CD4-positive, alpha-beta T cell treated with Interleukin-10 for 1 hour (primary cell): ENCODE measurements at places on chromosomes 5 and 9.

GRCh38 chr5:38431242-38431853 is 125.1 kb downstream of the LIFR start:
- no peak for DNase-seq

DNA sequence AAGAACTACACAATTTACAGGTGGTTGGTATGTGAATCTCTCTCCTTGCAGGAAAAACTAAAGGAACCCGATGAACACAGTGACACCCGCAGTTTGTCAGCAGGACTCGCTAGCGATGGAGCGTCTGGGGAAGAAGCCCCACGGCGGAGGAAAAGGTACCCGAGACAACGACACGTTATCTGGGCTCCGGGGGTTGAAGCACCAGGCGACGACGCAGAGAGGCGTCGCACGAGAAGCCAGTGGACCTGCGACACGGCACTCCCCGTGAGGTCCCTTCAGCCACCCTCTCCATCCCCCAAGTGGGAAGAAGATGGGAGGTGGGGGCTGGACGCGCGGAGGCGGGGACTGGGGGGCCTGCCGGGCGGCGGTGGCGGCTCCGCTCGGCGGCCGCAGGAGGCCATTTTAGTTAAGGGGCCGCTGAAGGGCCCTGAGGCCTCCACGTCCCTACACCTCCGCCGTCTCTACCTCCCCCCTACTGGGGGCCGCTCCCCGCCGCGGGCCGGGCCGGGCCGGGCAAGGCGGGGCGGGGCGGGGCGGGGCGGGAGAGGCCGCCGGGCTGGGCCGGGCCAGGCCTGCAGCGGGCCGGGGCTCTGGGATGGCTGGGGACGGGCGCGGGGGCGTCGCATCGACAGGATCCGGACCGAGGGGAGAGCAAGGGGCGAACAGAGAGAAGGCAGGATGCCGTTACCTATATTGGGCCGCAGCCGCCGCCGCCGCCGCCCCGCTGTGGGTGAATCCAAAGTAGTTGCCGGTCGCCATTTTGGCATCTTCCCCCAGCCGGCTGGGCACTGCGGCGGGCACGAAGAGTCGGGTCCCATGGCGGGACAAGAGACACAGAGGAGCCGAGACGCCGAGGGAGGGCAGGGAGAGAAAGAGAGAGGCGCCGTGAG is 754 bp downstream of the ZFR start:
- peak; percentile 67 for DNase-seq

- DNase-seq, result no peak
Observed at GRCh38 chr5:66161356-66161755, 17.3 kb downstream of the SREK1 start.

- DNase-seq, result no peak
Observed at GRCh38 chr9:115884846-115885245, 268.7 kb upstream of the PAPPA start.

- DNase-seq, result no peak
Observed at GRCh38 chr9:110126499-110126941, 81.4 kb downstream of the C9orf152 start.

DNA sequence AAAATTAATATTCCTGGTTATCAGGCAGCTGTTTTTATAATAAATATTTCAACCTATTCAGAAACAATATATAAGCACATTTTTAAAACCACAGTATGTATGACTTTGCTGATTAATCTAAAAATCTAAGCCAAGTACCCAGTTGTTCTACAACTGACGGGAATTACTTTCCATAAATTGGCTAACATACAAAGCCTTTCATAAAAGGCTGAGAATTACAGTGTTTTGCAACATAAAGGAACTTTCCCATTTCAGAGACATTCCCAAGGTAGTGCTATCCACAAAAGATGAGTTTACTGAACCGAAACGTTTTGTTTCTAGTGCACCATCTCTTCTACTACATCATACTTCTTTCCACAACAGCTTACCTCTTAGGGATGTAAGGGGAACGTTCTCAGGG is 7.2 kb downstream of the RNF145 start:
- DNase-seq, result no peak

- DNase-seq, result no peak
Observed at GRCh38 chr5:58804291-58804690, 221.4 kb downstream of the RAB3C start.

GRCh38 chr9:90921104-90921503 is 119.5 kb downstream of the SYK start:
- no peak for DNase-seq

DNA sequence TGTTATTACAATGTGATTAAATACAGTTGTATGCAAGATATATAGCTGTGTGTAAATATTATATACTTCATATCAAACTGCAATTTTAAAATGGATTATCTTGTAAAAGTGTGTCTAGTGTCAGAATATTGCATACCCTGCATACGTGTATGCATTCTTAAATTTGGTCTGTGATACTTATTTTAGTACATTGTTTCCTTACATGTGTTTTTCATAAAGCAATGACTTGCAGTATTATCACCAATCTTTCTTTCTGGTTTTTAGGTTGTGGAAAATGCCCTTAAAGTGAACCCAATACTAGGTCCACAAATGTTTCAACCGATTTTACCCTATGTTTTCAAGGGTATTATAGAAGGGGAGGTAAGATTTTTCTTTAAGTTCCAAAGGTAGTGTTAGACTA is 28.5 kb upstream of the LRRC70 start:
- DNase-seq, result no peak

- DNase-seq, result no peak
Observed at GRCh38 chr9:98380065-98380681, 124.7 kb upstream of the TBC1D2 start.

DNA sequence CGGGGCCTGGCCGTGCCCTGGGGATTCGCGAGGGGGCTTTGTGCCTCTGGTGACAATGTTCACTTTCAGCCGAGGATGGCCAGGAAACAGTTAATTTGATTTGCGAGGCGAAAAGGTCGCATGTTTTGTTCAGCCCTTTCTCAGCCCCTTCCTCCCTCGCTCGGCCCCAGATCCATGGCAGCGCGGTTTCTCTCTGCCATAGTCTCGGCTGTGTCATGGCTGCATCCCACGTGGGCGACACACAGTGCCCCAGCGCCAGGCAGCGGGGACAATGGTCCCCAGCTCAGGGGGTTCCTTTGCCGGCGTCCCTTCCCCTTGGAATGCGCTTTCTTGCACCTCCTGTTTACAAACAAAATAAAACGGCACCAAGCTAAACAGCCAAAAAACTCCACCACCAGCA is 370.3 kb upstream of the IRX2 start:
- DNase-seq, result no peak

DNA sequence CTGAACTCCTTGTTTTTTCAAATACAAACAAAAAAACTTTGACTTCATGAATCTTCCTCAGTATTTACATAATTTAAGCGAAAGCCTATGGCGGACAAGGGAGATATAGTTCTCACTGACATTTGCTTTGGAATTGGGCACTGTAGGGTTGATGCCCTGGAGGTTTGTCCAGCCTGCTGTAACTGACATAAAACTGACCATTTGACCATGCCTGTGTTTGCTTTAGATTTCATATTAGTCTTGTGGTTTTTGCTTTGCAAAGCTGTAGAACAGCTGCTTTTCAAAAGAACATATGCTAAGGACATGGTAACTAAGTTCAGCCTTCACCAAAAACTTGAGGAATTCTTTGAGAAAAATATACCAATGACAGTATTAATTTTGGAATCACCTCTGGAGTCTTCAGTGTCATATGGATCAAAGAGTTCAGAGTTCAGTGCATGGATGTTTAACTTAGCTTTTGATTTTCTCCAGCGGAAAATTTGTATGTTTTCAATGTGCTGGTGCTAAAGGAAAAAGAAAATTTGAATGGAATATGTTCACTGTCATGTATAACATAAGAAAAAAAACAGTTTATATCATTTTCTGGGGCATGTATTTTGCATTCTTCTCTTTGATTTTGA is 1013.1 kb downstream of the NR2F1-AS1 start:
- no peak for DNase-seq

- no peak for DNase-seq
Observed at GRCh38 chr5:5688194-5688924, 265.9 kb downstream of the ICE1 start.

GRCh38 chr5:35859101-35859661 is 2.5 kb downstream of the IL7R start:
- DNase-seq, result peak; percentile 60

DNA sequence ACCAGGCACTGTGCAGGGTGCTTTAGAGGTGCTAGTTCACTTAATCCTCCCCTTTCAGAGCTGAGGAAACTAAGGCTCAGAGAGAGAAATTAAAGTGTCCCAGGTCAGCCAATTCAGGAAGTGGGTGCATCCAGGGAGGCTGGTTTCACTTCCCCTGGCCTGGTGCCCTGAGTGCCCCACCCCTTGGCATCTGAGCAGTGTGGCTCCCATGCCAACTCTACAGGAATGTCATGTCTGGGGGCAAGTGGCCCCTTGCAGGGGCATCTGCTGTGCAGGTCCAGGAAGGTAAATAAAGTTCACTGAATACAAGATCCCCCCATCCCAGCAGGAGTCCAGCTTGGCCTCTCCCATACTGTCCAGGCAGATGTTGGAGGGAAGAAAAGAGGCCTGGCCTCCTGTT is 4.4 kb upstream of the N4BP3 start:
- no peak for DNase-seq

DNA sequence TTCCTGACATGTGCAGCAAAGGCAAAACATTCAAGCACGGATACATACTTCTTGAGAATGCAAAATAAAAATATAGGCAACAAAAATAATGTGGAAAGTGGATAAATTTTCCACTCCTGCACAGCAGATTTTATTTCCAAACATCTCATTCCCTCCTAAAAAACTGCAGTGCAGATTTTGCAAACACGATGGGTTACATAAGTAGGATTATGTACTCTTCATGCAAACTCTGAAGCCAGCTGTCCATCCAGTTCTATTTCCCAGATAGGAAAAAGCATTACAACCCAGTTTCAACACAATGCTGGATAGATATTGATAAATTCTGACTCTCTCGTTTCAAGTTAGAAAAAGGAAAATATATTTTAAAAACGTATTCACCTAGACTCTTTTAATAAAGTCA is 52.7 kb upstream of the CCNG1 start:
- no peak for DNase-seq

DNA sequence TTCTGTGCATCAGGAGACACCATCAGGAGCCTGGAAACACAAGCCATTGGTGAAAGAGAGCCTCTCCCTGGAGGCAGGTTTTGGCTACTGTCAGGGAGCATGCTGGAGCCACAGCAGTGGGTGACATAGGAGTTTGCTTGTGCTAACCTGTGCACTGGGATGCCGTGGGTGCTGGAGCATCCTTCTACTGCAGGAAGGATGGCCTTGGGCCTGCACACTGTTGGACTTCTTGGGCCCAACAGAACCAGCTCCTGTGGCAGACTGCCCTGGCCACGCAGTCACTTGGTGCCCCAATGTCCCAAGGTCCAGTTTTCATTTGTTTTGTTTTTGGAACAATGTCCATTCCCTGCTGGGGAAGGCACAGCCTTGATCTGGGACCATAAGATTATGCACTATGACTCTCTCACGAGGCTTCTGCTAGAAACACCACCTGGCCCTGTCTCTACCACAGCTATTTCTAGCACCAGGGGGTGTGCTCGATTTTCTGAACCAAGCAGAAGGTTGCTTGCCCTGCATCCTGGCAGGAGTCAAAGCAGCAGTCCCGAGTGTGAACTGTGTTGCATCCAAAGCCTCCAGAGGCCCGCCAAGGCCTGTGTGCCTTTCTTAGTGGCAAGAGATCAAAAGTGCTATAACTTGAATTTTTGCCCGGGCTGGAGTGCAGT is 5.5 kb upstream of the LTC4S start:
- no peak for DNase-seq
